ENCODE measurements at places on chromosomes 12 and 14.

DNA sequence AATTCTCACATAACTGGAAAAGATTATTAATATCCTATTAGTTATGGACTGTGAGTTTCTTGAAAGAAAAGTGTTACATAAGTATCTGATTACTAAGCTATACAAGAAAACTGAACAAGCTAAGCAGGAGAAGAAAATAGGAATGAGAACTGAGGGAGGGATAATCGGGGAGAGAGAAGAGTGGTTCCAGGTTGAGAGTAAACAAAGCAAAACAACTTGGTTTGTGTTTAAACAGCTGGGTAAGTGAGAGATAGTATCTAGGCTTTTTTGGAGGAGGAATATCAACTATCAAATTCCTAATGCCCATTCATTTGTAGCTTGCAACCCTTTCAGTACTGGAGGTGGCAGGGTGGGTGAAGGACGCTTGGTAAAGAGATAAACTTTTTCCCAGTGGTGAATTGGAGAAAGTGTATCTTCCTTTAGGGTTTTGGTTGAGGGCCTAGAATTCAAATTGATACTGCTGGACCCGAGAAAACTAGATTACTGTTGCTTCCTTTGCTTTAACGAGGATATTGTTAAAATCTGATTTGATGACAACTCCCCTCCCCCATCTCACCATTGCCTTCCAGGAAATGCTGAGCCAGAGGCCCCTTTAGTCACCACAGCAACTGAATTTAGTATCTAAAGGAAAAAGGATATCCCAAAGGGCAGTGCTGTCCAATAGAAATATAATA is 2.0 kb upstream of the SLC2A3 start:
- DNase-seq, result no peak

DNA sequence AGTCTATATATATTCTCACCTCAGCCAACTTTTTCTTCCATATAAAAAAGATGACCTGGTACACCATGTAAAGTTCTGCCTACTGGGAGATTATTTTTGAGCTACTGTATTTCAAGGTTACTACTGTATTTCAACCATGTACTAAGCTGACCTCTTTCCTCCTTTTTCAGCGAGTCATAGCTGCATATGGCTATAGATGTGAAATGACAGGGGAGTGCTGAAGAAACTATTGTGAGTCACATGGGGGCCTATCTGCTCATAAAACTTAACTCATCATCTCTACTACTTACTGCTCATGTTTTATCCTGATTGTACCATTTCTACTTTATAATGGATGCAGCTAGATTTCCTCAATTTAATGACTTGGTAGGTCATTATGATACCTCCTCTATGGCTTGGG is 571.4 kb upstream of the ATP2B1 start:
- DNase-seq, result no peak

DNA sequence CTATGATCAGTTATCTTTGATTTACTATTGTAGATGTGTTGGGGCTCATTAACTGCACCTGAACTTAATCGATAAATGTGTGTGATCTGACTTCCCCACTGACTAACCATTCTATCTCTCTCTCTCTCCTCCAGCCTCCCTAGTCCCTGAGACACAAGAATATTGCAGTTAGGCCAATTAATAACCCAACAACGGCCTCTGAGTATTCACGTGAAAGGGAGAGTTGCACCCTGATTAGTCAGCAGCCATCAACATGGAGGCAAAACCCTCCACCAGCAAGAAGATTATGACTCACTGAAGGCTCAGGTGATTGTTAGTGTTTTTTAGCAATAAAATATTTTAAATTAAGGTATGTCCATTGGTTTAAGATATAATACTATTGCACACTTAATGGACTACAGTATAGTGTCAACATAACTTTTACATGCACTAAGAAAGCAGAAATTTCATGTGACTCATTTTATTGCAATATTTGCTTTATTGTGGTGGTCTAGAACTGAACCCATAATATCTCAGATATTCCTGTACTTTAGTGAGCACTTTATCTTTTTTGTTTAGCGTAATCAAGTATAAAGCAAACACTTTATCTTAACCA is 77.1 kb upstream of the PTGDR start:
- DNase-seq, result no peak

- no peak for DNase-seq
Measured at GRCh38 chr14:56087671-56088471, 30.3 kb upstream of the PELI2 start.

GRCh38 chr14:78405079-78405856 is 235.1 kb downstream of the NRXN3 start:
- DNase-seq, result no peak
